ENCODE measurements at places on chromosomes 4 and X.

GRCh38 chr4:24642981-24643547 lies 58.7 kb upstream of the DHX15 start:
- DNase-seq: no peak

DNA sequence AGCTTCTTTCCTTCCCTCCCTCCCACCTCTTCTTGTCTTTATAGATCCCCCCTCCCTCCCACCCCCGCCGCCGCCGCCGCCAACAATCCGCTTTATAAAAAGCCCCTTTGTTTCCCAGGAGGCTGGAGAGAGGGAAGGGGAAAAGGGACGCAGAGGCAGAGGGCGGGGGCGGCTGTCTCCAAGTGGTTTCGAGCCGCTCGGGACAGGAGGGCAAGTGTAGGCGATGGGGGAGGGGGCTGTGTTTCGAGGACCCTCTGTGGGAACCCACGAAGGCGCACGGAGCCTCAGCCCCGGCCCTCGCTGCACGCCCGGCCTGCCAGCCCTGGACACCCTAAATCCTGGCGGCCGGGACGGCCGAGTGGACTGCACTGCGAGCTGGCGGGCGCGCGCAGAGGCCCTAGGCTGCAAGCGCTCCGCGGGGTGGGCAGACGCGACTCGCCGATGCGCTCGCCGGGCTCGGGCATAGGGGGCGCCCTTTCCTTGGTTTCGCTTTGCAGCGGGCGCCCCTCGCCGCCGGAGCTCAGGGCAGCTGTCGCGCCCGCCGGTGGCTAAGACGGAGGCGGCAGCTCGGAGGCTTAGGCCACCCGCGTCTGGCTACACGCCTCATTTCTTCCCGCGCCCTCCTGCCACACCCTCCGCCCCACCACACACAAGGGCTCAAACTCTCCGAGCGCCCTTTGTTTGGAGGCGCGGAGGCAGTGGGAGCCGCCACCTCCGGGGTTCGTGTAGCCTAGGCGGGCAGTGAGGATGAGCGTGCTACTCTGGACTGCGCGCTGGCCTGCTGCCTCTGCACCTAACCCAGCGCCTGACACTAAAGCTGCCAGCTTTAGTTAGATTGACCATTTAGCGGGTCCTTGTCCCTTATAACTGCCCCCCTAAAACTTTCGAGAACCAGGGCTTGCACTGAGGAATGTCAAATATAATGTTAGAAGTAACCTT lies 2.2 kb downstream of the MAMLD1 start:
- DNase-seq: no peak

- no peak for DNase-seq
Measured at GRCh38 chr4:6892190-6892908, 17.3 kb upstream of the TBC1D14 start.

- DNase-seq: no peak
Measured at GRCh38 chrX:13721819-13722519, 12.5 kb downstream of the TRAPPC2 start.

DNA sequence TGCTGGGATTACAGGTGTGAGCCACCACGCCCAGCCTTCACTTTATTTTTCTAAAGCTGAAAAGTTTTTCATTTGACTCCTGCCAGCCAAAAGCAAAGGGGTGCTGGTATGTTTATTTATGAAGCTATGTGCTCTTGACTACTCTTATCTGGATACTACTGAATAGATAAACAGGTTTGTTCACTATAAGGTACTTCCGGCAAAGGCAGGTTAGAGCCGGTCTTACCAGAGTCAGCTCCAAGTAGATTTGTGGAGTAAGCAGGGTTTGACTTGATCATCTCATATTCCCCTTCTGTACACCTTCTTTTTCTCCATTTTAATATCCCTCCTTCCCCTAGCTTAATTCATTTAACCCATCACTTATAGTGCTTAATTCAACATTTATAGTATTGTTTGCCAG lies 175.4 kb upstream of the MBNL3 start:
- DNase-seq: no peak

GRCh38 chr4:38857354-38858096 lies 908 bp upstream of the TLR6 start:
- no peak for DNase-seq

DNA sequence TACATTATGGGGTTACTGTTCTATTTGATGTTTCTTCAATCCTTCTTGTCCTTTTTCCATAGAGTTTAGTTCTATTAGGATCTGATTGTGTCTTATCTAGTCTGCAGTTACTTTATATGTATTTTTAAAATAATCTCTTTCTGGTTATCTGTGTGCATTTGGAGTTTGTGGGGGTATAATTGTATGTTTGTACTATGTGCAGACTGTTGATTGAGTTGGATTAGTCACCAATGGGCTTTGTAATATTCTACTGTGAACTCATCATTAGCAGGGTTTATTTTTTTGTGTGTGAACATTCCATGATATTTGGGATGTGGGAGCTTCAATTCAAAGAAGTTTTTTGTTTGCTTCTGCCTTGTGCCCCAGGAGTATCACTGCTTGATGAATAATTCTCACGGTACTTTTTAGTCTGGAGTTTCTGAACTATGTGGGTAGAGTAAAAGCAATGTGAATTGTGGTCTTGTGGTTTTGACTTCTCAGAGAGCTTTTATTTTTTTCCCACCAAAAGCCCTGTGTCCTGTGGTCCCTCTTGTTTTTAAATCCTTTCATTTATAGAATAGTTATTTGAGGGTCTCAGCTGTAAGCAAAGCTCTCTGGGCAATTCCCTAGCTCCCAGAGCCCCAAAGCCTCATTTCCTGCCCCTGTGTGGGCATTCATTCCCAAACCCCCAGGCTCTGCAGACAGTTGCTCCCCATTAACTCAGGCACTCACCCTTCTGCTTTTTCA lies 127.8 kb downstream of the PHKA2 start:
- no peak for DNase-seq

GRCh38 chr4:158538176-158538575 lies 16.5 kb downstream of the RXFP1 start:
- DNase-seq: no peak

GRCh38 chr4:109079731-109080130 lies 222.7 kb downstream of the COL25A1 start:
- DNase-seq: no peak

GRCh38 chr4:168124008-168124641 lies 31.8 kb downstream of the ANXA10 start:
- DNase-seq: no peak

GRCh38 chr4:1958276-1959103 lies 50.3 kb downstream of the NELFA start:
- no peak for DNase-seq

- DNase-seq: no peak
Measured at GRCh38 chr4:103292959-103293358, 94.8 kb upstream of the CENPE start.

DNA sequence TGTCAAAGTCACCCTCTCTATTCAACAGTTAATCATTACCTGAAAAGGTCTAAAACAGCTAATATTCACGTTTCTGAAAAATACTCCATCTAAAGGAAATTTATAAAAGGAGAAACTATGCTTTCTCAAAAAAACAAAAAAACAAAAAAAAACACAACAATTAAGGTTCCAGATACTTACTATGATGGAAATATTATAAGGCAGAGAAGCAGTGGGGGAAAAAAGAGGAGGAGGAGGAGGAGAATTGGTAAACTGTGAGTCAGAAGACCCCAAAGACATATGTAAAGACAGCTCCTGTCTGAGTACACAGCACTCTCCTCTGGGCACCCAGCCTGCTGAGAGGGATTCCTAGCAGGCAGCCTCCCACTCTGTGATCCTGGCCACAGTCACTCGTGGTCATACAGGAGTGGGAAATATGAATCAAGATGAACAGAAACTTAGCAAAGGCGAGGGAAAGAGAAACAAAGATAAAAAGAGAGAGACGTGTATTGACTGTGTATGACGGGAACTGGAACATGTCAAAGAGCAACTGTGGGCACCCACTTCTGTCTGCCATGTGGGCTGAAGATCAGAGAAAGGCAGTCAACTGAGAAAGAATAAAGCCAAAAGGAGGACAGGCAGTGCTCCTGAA lies 12.5 kb downstream of the KLHL15 start:
- no peak for DNase-seq

- no peak for DNase-seq
Measured at GRCh38 chrX:39459952-39460351, 637.8 kb downstream of the BCOR start.

GRCh38 chr4:161791796-161792556 lies 371.8 kb downstream of the FSTL5 start:
- no peak for DNase-seq

DNA sequence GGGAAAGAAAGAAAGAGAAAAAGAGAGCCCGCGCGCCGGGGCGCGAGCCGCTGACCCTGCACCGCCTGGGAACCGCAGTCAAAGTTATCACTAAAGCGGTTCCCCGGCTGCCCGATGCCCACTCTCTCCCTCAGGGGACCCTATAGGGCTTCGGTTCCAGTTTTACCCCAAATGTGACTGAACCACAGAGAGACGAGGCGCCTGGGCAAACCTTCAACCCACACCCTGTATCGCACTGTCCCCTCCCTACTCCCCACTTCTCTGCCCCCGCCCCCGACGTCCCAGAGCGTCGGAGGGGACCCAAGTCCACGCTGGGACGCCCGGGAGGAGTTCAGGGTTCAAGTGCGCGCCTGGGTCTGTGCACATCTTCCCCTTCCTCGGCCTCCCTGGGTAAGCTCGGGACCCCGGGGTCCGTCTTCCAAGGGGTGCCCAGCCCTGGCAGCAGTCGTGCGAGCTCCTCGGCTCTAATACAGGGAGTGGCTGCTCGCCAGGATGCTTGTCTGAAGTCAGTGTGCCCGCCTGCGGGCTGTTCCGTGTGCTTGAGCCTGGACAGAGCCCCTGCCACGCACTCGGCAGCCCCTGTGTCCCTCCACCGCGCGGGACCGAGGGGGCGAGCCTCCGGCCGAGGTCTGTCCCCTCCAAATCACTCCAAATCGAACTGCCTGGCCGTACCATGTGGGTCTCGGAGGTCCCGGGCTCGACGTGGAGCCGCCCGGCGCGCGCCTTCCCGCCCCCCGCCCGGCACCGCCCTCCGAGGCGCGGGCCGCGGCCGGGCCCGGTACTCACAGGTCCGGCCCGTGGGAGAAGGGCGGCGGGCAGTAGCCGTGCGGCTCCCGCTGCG lies 960 bp downstream of the TRPC3 start:
- no peak for DNase-seq

- no peak for DNase-seq
Measured at GRCh38 chr4:22903913-22904312, 211.2 kb downstream of the GBA3 start.

DNA sequence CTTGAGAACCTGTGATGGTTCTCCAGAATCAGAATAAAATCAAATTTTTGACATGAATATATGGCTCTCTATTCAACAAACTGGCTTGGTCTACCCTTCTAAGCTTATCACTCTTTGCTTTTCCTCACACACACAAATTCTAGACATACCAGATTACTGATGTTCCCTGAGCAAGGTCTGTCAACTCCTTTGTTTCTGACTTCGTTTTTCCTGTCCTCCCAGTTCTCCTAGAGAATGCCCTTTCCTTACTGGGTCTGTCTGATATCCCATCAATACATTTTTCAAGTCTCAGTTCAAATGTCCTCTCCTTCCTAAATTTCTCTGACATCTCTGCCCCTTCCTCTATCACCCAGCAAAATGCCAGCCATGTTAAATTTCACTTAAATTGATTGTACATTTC lies 202.1 kb upstream of the IGFBP7 start:
- DNase-seq: no peak

DNA sequence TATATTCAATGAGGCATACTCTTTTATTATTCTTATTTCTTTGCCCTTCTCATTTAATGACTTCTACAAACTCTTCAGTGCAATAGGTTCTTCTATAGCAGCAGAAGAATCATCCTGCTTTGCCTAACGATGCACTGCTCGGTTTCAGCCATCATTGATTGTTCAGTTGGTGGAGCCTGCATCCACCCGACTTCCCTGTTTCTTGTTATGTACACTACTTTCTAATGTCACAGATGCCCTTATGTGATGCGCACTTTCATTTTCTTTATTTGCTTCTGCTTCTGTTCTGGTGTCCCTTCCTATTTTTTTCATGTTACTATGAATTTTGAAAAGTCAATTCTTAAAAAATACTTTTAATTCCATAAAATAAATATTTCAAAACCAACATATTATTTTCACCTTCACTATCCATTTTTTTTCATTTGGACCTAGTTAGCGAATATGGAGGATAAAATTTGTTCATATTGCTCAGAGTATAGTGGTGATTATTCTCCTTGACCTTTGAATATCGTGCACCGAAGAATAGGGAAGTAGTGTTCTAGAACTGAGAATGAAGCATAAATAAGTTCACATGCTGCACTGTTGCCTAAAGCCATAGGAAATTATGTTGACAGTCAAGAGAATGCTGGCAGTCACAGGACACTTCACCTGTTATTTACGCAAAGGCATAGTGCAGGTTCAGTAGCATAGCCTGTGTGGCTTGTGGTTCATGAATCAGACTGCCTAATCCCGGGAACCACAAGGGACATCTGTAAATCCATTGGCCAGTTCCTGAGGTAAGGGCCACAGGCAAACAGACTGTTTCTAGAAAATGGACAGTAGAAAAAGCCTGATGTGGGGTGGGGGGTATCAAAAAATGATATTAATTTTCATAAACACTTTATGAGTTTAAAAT lies 21.3 kb upstream of the SFRP2 start:
- DNase-seq: no peak

GRCh38 chrX:80206647-80207046 lies 192.1 kb downstream of the TBX22 start:
- DNase-seq: no peak

DNA sequence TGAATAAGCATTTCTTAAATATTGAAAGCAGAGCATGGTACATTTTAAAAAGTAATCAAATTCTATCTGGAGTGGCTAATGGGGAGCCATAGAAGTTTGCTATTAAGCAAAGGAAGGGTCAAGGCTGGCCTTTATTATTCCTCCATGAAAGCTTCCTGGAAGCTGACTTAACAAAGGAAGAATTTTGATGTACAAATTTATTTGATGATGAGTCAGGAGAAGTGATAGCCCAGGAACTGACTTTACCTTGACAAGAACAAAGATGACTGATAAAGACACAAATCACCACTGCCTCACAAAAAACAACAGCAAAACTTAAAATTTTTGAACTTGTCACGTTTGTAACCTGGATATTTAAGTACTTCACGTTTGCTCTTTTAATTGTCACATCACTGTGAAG lies 872.1 kb downstream of the PCDH7 start:
- no peak for DNase-seq

- no peak for DNase-seq
Measured at GRCh38 chr4:37993806-37994205, 33.6 kb downstream of the PTTG2 start.

DNA sequence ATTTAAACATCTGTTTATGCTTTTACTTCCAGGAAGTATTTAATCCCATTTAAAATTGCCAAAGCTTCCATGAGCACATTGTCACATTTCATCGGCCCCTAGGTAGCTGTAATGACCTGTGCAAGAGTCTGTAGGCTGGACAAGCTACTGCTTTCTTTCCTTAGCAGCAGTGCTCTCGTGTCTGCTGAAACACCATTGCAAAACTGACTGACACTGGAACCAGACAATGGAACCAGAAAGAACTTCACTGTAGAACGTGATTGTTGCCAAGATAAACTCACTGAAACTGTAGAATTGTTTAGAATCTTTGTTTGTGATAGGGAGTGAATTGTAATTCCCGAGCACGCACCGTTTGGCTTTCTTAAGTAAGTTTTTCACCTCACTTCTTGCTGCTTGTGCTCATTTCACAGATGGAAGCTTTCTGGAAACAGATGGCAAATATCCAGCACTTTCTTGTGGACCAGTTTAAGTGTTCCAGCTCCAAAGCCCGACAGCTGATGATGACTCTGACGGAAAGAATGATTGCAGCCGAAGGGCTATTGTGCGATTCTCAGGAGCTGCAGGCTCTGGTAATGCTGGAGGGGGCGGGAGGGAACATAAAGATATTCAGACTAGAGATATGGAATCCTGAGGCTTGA lies 36.9 kb downstream of the EVC start:
- DNase-seq: no peak

Data from activated T-helper 1 cell treated with anti-CD3 and anti-CD28 coated beads, Interleukin-2, amount 50 U/mL, for 16 hours (primary cell).